Aortic smooth muscle cell (primary cell): ENCODE measurements at places on chromosomes 5 and 9. TPM values are rescaled to one million over a fixed set of nuclear protein-coding genes. Genes with fewer than 3 reads are reported as not detected.

The GPR151 gene
- not detected in 2 replicates for total RNA-seq

The CDH10 gene
- under 0.01 and 0.12 TPM in 2 replicates for total RNA-seq

The ALDH1B1 gene
- total RNA-seq: 6.8 and 9.9 TPM in 2 replicates

The PLAC8L1 gene
- 0.25 and 0.40 TPM in 2 replicates for total RNA-seq

The SMIM33 gene
- total RNA-seq: not detected in 2 replicates

The IFNA13 gene
- total RNA-seq: not detected in 2 replicates

The BTNL8 gene
- not detected in 2 replicates for total RNA-seq

The CD72 gene
- total RNA-seq: 1.1 TPM in 2 replicates

The PCDHAC1 gene
- 0.06 and 0.13 TPM in 2 replicates for total RNA-seq

The ANKRD34B gene
- total RNA-seq: not detected in 2 replicates

The INSYN2B gene
- total RNA-seq: 0.13 and 1.4 TPM in 2 replicates

The CCL28 gene
- 1.1 and 1.6 TPM in 2 replicates for total RNA-seq

The SLC6A18 gene
- not detected in 2 replicates for total RNA-seq

The C9orf152 gene
- not detected in 2 replicates for total RNA-seq
